ENCODE measurements at places on chromosomes 11 and 22.

GRCh38 chr11:73521621-73522020 is 76.3 kb downstream of the FAM168A start:
- DNase-seq: no peak

- DNase-seq: no peak
Measured at GRCh38 chr22:29530716-29531115, 22.8 kb downstream of the THOC5 start.

- no peak for DNase-seq
Measured at GRCh38 chr11:1520663-1521267, 34.2 kb upstream of the MOB2 start.

- peak; percentile 25 for DNase-seq
Measured at GRCh38 chr11:127843483-127844396, 743.6 kb downstream of the ETS1 start.

GRCh38 chr11:132427611-132428010 is 1057.2 kb downstream of the NTM start:
- no peak for DNase-seq

GRCh38 chr11:60477035-60477445 is 15.5 kb upstream of the MS4A12 start:
- DNase-seq: no peak

GRCh38 chr11:69992943-69993694 is 85.0 kb upstream of the ANO1 start:
- DNase-seq: no peak

GRCh38 chr11:76656571-76657081 is 13.9 kb downstream of the LRRC32 start:
- DNase-seq: no peak

GRCh38 chr11:34890089-34890488 is 26.1 kb downstream of the APIP start:
- no peak for DNase-seq

Data from stimulated activated CD8-positive, alpha-beta memory T cell treated with anti-CD3 and anti-CD28 coated beads, Interleukin-4, amount 100 ng/mL, for 1 hour (primary cell).